ENCODE measurements at places on chromosomes 6 and 20.

DNA sequence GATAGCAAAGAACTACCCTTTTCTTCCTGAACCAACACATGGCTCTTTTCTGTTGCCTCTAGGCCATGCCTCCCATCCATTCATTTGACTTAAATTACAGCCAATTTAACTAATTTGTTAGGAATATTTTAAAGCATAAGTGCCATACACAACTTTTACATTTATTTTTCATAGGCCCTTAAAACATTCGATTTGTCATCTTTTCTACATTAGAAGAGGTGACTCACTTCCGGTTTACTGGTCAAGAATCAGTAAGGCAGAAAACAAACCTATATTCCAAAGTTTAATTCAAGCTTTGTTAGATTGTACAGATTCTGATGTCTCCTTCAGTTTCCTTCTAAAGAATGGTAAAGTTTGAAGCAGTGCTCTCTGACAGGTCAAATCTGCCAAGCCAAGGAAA is 344.3 kb downstream of the SAMD5 start:
- DNase-seq: no peak

DNA sequence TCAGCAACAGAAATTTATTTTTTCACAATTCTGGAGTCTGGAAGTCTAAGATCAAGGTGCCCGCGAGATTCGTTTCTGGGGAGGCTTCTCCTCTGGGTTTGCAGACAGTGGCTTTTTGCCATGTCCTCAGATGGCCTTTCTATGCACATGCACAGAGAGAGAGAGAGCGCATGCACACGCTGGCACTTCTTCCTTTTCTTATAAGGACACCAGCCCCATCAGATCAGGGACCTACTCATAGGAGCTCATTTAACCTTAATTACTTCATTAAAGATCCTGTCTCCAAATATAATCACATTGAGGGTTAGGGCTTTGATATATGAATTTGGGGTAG is 260.7 kb upstream of the PLCB4 start:
- DNase-seq: no peak

GRCh38 chr6:102732898-102733297 is 1339.4 kb downstream of the GRIK2 start:
- no peak for DNase-seq

DNA sequence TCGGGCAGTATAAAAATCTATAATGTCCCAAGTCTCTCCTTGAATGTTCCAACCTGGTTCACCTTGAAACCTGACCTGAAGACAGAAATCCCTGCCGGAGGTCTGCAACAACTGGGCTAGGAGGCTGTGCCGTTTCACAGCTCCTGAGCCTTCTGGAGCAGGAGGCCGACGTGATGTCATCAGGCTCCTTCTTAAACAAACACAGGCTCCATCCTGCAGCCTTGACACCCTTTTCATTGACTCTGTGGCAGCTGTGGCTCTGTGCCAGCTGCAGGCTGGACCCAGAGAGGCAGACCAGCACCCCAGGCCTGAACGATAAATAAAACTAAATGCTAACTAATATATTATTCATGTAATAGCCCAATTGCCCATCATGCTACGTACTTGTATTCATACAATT is 483.9 kb downstream of the CD83 start:
- no peak for DNase-seq

DNA sequence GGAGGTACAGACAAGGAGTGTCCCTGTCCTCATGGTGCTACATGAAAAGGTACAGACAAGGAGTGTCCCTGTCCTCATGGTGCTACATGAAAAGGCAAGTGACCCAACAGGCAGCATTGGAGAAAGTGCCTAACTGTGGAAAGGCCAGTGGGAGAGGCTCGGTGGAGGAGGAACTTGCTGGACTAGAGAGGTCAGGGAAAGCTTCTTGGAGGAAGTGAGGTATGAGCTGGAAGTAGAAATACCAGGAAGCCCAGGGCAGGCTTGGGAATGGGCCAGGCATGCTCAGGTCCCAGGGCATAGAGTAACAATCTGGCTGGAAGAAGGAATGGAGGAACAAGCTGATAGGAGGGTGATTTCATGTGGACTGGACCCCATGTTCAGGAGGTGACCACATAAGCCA is 59.8 kb upstream of the FNDC1 start:
- no peak for DNase-seq

GRCh38 chr6:27693766-27694546 is 218.2 kb downstream of the OR2B2 start:
- DNase-seq: no peak

GRCh38 chr6:53873922-53874321 is 79.1 kb downstream of the LRRC1 start:
- no peak for DNase-seq

DNA sequence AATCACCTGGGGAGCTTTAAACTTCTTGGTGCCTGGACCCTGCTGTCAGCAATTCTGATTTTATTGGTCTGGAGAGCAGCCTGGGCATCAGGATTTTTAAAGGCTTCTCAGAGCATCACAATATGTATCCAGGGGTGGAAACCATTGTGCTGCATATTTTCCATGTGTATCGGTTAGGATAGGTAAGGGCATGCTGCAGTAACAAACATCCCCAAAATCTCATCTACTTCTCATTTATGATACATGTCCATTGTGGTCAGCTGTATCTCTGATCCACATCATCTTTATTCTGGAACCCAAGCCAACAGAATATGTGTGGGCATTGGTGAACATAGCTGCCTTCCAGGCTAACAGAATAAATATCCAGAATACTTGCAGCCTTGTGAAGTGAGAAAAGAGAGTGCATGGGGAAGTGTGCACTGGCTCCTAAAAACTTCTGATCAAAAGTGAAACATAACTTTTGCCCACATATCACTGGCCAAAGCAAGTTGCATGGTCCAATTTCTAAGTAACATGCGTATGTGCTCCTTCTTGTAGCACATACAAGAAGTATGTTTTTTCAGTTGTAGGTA is 215.1 kb downstream of the ZMYND8 start:
- DNase-seq: no peak

DNA sequence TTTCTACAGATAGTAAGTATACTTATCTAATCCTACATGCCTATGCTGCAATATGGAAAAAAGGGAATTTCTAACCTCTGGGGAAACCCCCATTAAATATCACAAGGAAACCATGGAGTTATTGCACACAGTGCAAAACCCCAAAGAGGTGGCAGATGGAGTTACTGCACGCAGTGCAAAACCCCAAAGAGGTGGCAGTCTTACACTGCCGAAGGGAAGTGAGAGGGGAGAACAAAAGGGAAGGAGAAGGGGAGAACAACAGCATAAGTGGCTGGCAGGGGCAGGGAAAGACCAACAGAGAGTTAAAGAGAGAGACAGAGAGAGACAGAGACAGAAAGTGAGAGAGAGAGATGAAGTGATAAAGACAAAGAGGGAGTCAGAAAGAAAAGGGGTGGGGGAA is 43.8 kb upstream of the EIF2S2 start:
- no peak for DNase-seq

DNA sequence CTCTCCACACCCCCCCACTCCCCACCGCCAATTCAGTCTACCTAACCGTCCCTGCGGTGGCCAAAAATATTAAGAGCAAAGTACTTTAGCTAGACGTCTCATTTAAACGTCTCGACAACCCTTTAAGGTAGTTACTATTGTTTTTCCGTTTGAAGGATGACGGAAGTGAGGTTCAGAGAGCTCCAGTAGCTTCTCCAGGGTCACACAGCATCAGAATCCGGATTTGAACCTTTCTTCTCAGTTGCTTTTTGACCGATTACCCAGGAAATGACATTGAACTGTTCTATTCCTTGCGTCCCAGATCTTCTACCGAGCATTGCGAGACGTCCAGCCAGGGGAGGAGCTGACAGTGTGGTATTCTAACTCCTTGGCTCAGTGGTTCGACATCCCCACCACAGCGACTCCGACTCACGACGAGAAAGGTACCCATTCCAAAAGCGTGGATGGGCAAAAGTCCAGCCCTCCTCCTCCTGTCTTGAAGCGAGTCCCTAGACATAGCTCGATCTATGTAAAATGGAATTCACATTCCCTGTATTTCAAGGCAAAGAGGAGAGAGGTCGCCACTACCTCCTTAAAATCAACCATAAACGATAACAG is 2.4 kb downstream of the PRDM13 start:
- DNase-seq: no peak

- no peak for DNase-seq
Observed at GRCh38 chr6:41336824-41337223, 1.4 kb downstream of the NCR2 start.

GRCh38 chr6:71392276-71392675 is 103.7 kb downstream of the OGFRL1 start:
- no peak for DNase-seq

GRCh38 chr6:55696501-55696900 is 117.5 kb upstream of the HMGCLL1 start:
- no peak for DNase-seq

DNA sequence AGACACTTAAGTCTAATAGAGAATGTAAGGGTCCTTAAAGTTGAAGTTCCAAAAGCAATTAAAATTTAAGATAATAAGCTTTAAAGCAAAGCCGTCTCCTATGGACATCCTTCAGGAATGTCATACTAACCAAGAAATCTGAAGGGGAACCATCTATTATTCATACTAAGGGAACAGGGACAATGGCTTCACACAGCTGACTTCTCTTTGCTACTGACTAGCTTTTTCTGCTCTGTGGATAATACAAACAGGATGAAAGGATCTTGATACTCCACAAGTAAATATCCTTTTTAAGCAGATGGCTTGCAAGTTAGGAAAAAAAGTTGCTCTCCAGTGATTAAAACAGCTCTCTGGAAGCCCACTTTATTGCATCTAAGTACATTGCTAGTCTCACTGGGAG is 178.6 kb downstream of the BACH2 start:
- no peak for DNase-seq

DNA sequence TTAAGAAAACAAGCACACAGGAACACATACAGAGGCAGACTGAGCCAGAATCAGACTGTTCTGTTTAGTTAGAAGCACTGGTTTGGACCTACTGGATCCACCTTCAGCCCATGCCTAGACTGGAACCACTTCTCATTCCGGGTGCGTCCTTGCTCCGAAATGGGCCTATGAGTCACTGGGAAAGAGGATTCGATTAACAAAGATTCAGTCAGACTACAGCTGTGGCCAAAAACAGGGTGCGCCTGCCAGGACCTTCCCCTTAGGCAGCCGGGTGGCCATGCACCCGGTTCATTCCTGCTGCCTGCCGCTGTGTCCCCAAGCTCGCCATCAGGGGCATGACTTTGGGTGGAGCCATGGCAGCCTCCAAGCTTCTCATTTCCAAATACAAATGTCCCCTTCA is 14.5 kb upstream of the KCNK5 start:
- no peak for DNase-seq

DNA sequence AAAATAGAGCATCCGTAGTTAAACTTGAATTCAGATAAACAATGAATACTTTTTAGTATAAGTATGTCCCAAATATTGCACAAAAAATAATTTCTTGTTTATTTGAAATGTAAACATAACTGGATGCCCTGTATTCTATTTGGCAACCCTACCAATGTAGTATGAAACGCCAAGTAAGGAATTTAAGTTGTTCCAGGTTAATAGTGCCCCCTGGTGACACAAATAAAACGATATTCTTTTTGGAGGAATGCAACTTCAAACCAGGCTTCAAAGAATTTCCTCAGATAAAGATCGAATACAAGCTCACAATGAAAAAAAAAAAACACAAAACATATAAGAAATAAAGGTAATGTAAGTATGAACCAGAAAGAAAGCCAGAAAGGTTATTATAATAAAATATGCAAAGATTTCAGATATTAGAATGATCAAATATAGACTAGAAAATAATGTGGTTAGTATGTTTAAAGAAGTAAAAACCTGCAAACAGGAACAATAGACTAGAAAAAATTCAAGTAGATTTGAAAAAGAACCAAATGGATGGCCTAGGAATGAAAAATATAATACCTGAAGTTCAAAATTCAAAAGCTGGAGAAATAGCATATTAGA is 18.4 kb upstream of the AKAP7 start:
- no peak for DNase-seq

GRCh38 chr20:20358801-20359200 is 9.1 kb upstream of the INSM1 start:
- no peak for DNase-seq

DNA sequence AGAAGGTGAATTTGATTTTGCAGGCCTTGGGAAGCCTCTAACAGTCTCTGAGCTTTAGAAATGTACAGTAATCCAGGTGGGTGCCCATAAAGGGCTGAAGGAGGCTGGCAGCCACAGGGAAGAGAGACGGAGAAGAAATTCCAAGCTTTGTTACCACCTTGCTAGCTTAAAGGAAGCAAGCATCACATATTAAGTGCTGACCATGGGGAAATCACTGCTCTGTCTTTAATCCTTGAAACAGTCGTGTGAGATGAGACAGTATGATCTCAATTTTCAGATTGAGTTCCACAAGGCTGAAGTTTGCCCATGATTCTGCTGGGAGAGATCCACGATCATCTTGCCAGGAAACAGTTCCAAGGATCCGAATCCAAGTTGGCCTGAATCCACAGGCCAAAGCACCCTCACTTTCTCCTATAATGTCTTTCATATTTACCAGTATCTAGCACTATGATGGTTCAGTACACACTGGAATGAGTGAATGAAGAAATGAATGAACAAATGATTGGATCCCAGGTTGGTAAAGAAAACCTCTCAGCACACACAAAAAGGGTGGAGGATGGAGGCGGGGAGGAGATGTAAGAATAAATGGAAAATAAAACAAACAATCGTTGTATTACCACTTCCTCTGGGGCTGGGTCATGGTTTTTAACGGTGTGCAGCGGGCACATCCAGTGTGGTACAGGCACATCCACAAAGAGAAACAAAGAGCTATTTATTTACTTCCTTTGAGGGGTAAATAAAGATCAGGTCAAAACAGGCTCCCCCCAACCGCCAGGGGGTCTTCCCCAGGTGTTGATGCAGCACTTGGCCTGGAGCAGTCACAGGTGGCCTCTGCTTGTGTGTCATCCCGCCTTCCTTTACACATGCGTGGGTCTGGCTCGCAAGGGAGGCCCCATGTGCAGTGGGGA is 28.2 kb upstream of the TAF8 start:
- no peak for DNase-seq

GRCh38 chr6:71248878-71249544 is 39.6 kb upstream of the OGFRL1 start:
- no peak for DNase-seq

GRCh38 chr6:52399511-52400312 is 20.4 kb upstream of the EFHC1 start:
- DNase-seq: no peak

DNA sequence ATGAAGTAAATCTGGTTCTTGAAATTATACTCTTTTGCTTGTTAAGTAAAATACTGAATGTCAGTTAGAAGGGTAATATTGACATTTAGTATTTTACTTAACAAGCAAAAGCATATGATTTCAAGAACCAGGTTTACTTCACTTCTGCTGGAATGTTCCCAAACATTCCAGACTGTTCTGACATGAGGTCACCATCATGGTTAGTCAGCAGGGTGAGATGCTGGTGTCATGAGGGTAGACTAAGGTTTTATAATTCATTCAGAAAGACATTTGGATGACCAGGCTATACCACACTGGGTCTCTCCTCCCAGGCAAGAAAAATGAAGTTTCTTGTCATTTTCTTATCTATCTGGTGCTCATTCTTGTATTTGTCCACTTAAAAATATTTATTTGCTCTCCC is 414.4 kb upstream of the MMS22L start:
- DNase-seq: no peak

DNA sequence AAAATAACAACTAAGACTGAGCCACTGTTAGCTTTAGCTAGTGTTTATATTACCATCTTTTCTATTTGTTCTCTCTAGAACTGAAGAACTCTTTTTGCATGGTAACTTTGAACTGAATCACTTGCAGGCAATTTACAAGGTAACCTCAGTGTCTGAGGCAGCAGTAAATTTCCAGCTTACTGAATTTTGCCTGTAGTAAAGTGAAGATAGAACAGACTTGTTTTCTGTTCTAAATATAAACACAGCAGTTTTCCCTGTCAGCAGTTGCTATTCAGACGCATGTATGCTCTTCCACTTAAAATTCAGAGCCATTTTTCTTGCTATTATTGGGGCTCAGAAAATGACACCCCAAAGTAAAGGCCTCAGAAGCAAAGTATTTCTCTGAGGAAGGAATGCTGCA is 974.0 kb upstream of the GJE1 start:
- no peak for DNase-seq
